ENCODE measurements at places on chromosomes 4 and X.

DNA sequence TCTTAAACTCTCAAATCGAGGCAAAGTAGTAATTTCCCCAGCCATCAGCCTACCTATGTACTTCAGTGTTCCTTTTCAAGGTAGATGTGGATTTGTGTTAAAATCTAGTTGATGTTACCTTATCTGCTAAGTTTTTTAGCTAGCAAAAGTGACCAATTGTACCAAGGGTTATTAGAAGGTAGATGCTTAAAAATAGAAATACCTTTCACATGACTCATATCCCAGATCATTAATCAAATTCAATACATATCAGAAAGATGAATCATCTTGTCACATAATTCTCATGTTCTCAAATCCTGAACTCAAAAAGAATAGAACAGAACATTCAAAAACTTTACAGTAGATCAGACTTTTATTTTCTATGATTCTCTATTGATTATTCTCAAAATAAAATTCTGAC lies 3.5 kb downstream of the ENAM start:
- DNase-seq, result no peak

DNA sequence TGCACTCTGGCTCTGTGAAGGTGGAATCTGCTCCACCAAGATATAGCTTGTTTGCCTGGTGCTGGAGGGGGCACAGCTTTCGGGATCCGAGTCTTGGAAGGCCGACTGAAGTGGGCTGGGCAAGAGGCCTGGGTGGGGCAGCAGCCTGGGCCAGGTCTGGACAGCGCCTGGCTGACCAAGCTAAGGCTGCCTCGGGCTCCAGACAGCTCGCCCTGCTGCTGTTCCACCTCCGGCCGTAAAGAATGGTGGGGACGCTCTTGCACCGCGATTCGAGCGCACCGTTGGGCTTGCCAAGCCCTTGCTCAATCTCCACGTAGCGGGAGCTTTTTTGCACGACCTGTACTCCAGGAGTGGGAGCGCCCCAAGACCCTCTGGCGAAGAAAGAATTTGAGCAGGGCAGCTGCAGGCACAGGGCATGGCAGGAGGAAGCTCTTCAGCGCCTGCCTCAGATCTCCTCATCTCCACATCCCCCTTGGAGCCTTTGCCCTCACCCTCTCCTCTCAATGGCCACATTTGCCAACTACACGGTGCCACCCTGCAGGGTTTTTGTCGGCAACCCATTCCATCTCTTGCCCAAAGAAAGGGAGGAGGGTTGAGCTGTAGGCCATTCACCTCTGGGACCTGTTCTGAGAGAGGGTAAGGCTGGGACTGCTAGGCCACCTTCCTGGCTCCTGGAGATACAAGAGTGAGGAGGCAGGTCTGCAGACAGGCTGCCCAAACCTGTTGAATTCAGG lies 18.9 kb downstream of the CNGA2 start:
- DNase-seq, result no peak

GRCh38 chrX:45447995-45448394 lies 247.3 kb upstream of the DIPK2B start:
- no peak for DNase-seq

DNA sequence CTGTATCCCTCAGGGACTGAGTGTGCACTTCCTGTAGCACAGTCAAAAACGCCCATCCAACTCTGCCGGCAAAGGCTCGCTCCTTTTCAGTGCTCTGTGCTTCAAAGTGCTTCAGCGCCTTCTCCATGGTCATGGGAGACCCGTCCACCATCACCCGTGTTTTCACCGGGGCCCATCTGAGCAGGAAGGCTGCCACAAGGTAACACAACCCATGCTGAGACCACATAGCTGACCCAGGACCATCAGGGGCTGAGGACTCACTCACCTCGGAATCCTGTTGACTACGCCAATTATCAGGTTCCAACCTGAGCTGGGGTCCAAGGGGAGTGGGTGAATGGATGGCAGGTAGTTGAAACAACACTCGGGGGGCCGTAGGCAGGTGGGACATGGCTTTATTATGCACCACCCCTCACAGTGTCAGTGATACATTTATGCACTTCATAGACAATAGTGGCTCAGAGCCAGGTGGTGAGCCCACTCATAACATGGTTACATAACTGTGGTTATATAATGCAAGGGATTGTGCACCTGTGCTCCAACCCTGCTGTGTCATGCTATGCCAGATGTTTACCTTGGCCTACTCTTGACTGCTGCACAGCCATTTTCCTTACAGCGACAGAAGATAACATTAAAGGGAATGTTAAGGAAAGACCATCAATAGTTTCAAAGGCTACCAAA lies 227.8 kb downstream of the ADGRL3 start:
- no peak for DNase-seq

DNA sequence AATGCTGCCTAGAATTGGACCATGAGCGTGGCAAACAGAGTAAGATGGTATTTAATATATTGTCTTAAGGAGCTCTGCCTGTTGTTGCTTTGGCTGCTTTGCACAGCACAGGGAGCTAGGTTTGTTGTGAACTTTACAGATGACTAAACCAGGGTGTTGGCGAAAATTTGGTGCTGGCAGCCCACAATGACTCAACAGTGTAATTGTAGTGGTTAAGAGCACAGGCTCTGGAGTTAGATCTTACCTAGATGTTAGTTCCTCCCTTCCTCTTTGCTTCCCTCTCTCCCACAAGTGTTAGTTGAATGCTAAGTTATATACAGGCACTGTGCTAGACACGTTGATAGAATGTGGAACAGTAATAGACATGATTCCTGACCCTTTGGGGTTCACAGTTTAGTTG lies 128.9 kb upstream of the TRPC5 start:
- DNase-seq, result no peak

DNA sequence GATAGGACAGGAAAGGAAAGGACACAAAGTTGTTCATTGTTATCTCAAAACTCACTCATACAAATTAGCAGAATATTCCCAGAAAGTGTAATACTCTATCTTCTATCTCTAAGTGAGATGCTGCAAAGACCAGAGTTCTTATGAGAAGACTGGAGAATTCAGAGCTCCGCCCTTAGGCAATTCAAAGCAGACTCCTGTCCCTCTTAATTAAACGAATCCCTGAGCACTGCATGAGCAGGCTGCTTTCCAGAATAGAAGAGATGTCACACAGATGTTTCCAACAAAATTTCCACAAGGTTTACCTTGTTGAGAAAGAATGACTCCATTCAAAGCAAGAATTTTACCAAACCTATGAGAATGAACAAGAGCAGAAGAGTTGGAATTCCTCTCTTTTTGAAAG lies 630.8 kb upstream of the INTU start:
- no peak for DNase-seq

DNA sequence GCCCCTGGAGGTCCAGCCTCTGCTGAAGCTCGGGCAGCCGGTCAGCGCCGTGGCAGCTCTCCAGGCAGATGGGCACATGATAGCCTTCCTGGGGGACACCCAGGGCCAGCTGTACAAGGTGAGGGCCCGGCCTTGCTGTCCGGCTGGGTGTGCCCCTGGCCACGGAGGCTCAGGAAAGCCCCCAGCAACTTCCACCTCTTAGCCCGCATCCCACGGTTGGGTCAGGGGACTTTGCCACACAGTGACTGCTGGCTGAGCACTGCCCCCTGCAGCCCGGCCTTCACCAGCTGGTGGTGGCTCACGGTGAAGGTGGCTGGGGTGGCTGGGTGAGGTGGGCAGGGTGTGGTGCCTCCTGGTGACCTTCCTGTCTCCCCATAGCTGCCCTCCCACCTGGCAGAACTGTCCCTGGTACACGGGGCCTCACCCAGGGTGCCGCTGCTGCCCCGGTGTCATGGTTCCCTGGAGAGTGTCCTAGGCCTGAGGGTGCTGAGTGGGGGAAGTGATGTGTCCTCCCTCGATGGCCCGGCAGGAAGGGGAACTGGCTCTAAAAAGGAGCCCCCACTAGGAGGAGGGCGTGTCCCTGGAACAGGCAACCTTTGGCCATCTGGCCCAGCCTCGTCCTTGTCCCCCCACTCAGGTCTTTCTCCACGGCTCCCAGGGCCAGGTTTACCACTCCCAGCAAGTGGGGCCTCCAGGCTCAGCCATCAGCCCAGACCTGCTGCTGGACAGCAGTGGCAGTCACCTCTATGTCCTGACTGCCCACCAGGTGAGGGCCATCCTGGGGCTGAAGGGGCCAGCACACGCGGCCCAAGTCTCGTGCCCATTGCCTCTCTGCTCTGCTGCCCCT lies 4.5 kb downstream of the PLXNB3 start:
- no peak for DNase-seq

- no peak for DNase-seq
Observed at GRCh38 chr4:48343035-48343434, 1.7 kb downstream of the SLAIN2 start.

- DNase-seq, result no peak
Observed at GRCh38 chr4:41525129-41525528, 12.8 kb upstream of the LIMCH1 start.

- DNase-seq, result no peak
Observed at GRCh38 chrX:7055386-7056137, 92.0 kb upstream of the STS start.

- no peak for DNase-seq
Observed at GRCh38 chr4:173076903-173077634, 91.5 kb upstream of the GALNT7 start.

DNA sequence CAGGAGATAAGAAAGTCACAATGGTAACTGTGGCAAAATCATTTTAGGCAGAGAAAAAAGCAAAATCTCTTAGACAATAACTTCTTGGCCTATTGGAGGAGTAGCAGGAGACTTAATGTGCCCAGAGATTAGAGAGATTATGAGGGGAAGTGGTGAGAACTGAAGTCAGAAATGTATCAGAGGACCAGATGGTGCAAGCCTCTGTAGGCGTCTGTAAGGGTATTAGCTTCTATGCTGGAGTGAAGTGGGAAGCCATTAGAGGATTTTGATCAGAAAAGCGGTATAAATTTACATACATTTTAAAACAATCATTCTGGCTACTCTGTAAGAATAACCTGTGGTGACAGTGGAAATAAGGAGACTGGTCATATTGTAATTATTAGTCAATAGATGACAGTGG lies 236.7 kb downstream of the FAT4 start:
- DNase-seq, result no peak

DNA sequence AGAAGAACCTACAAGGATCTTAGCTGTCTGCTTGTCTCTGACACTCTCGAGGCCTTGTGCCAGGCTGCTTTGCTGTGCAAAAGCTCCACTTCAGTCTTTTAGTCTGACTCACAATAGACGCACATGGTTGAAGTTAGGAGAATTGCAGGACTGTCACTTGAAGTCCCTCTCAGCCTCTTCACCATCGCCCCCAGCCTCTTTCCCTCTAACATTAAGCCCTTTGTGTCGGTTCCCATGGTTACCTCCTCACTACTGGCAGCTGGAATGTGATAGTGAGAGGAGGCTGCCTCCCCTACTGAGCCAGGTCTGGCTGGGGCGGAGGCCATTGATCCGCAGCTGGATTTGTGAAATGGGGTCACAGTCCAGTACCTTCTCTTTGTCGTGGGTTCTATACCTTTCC lies 201.8 kb downstream of the SOWAHB start:
- DNase-seq, result no peak

GRCh38 chrX:83535417-83536196 lies 27.5 kb downstream of the POU3F4 start:
- no peak for DNase-seq

DNA sequence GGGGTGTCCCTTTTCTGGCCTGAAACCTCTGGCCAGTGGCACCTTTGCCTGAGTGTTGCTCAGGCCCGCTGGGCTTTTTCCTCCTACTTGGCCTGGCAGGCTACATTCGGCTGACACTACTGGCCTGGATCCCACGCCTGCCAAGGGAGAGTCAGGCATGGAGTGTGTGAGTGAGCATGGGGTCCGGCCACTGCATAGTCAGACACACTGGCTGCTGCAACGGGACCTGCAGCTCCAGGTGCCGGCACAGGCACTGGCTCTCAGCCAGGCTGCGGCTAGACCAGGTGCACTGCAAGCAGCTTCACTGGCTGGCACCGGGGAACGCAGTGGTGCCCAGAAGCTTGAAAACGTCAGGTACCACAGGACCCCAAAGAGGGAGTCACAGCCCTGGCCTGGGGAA lies 434.9 kb downstream of the ARHGAP24 start:
- DNase-seq, result no peak

DNA sequence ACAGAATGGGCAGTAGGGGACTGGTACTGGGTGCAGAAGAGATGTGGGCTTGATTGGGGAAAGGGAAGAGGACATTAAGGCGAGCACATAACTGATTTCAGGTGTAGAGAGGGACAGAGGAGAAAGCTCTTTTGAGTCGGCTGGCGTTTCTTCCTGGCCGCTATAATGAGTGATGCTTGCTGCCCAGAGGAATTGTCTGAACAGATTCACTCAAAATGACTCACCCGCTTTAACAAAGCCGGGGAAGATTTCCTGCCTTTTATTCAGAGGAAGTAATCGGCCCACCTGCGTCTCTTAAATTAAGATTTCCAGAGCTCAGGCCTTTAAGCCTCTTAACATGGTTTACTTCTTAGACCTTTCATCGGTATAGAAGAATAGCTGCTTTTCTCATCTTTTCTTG lies 102.1 kb upstream of the AP1S2 start:
- no peak for DNase-seq

GRCh38 chr4:37244583-37245390 lies at the start of gene NWD2:
Gene NWD2, plus strand, starts transcription at chr4:37244743. Its CDS starts 325 bp downstream, at chr4:37245068.
- DNase-seq, result no peak

DNA sequence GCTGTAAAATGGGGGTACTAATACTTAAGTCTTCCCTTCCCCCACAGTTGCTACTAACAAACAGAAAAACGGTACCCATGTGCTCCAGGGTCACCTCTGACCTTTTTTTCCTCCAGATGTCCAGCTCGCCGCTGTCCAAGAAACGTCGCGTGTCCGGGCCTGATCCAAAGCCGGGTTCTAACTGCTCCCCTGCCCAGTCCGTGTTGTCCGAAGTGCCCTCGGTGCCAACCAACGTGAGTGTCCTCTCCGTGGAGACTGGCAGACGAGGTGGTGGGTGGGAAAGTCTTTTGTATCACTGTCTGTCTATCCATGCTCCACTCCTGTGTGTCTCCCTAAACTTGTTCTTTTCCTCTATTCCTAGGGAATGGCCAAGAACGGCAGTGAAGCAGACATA lies 5.1 kb downstream of the UBA1 start:
- no peak for DNase-seq

DNA sequence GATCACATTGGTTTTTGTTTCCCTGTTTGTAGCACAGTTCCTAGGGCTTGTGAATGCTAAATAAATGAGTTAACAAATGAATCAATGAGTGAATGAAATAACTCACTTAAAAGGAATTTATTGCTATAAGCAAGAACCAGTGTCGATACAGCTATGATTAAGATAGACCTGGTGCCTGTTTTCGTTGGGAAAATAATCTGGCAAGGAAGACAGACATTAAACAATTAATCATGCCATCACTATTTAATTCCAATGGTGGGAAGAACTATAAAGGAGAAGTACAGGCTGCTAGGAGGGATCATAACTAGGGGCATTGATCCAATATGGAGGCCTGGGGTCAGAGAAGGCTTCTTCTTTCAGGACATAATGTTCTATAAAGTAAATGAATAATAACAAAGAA lies 4.5 kb upstream of the CBR4 start:
- DNase-seq, result no peak

GRCh38 chr4:100848841-100849240 lies 331.0 kb upstream of the EMCN start:
- DNase-seq, result no peak
